NCI-H345 (cell line): ENCODE measurements at places on chromosomes 2 and 18.

DNA sequence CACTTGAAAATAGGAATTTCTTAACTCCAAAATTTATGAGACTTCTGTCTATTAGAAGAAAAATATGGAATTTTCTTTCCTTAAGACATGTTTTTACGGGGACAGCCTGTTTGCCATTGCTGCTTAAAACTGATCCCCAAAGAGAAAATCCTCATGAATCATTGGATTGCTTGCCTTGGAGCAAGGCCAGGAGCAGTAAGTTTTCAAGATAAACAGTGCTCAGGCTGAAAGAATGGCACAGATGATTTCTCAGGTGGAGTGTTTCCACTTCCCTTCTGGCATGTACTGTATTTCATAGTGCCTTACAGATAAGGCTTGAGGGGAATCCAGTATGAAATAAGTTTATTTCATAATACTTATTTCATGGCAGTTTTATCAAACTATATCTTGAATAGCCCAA, 74.3 kb upstream of the MMADHC start:
- peak; percentile 16 for DNase-seq

- DNase-seq = no peak
Observed at GRCh38 chr2:158999458-158999857, 31.0 kb downstream of the TANC1 start.

DNA sequence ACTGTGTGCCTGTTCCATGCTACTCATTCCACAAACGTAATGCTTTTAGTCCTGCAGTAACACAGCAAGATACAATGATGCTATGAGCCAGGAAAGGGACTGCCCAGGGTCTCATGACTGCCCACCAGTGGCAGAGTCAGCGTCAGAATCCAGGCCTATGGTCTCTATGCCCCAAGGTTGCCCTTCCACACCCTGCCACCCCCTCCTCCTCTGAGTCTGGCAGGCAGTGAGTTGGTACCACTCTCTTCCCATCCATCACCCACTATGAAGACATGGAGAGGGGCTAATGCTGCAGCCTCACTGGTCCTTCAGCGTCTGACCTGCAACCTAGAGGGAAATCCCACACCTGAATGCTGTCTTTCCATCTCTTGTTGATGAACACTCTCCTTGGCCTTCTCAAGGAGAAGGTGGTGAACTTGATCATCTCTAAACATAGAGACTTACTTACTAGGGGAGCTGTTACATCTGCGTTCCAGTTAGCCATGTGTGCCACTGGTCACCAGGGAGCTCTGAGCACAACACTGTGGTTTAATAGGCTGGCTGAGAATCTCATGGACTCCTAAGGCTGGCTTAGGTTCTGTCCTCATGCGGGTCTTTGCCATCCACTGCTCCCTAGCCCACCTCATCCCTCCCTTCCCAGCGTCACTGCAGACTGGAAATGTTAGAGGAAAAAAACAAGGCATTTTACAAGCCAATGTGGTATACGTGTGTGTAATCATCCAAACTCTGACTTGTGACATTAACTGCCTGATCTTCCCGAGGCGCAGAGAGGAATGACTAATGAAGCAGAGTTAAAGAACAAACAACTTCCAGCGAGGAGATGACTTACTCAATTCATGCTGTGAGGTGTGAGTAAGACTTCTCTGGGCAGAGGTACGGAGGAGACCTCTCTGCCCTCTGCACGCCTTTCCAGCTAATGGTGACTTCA, 28.8 kb downstream of the STEAP3 start:
- DNase-seq = no peak

GRCh38 chr2:66543257-66543767, 108.4 kb downstream of the MEIS1 start:
- DNase-seq = no peak

DNA sequence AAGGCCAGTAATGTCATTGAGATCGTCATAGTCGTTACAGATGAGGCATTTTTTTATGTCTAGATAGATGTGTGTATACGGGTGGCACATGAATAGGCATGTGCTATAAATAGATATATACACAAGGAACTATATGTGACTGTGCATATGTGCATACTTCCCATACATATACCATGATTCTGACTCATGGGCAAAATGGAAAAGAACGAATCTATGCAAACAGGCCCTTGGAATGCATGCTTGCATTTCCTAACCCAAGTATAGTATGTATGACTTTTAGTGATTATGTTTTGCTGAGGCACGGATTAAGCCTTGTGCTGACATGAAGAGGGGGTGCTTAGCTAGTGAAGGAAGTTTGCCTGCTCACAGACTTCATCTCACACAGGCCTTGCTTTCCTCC, 111.7 kb downstream of the BCL11A start:
- no peak for DNase-seq

DNA sequence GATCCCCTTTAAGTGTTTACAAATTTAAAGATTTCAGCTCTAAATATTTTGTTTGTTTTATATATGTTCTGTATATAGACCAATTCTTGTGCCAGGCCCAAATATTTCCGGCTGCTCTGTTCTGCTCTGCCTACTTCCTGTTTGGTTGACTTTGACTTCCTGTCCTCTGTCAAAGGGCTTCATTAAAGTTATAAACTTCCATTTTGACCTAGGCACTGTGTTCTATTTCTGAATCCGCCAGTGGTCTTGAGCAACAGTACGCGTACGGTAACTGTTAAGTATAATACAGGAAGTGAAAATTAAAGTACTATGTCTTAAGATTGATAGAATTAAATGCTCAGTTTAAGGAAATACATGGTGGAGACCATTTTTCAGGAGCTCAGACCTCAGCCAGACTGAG, 13.5 kb upstream of the REL start:
- DNase-seq = no peak

GRCh38 chr2:239321596-239322415, 79.0 kb downstream of the HDAC4 start:
- no peak for DNase-seq

GRCh38 chr2:725468-725867, 48.3 kb upstream of the TMEM18 start:
- peak; percentile 24 for DNase-seq

DNA sequence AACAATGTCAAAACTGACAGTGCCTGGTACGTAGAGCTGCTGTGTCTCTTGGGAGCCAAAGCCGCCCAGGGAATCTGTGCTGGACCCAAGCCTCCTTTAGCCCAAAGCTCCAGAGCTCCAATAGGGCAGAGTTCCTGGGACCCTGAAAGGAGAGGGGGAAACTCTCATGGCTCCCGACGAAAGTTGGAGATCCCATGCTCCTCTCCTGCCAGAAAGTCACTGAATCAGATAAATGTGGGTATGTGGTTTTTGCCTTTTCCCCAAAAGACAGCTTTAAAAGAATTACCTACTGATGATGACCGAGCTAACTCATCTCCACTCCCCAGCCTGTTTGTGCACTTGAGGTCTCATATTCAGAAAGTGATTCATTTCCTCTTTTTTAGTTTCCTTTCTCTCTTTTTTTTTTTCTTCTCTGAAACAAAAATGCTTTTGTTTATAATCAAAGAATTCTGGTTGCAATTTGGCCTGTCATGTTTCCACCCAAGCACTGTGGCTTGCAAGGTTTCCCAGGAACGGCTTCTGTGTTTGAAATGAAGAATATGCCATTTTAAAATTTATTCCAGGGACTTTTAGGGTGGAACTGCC, 14.1 kb upstream of the PMAIP1 start:
- DNase-seq = no peak

GRCh38 chr2:186308347-186308746, 177.7 kb upstream of the ZC3H15 start:
- no peak for DNase-seq

- peak; percentile 65 for DNase-seq
Observed at GRCh38 chr2:54471221-54471711, 15.1 kb downstream of the SPTBN1 start.

DNA sequence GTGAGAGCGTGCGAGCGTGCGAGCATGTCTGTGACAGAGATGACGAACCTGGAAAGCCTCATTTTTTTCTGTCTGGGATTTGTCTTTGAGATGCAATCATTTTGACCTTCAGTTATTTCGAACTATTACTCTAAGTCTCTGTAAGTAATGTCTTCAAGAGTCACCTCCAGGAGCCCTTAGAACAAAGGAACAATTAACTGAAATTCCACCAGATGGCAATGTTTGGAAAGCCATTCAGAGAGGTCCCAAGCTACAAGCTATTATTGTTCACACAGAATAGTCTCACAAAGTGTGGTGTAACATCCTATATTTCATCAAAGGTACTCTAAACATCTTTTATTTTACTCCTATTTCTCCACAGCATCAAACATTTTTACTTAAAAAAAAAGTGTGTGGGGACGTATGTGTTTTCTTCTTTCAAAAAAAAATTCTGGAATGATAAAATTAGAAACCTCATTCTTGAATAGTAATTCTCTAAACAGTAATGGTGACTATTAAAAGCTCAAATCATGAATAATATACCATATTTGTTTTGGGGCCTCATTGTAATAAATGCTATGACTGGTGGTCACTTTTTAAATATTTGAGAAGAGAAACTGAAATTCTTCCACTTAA, 35.1 kb upstream of the MAPRE2 start:
- peak; percentile 48 for DNase-seq

GRCh38 chr18:48979944-48980890, 29.5 kb upstream of the SMAD7 start:
- DNase-seq = no peak

GRCh38 chr2:86344404-86344803, 7.0 kb upstream of the REEP1 start:
- no peak for DNase-seq

- no peak for DNase-seq
Observed at GRCh38 chr2:70902067-70902442, 33.6 kb upstream of the ATP6V1B1 start.

DNA sequence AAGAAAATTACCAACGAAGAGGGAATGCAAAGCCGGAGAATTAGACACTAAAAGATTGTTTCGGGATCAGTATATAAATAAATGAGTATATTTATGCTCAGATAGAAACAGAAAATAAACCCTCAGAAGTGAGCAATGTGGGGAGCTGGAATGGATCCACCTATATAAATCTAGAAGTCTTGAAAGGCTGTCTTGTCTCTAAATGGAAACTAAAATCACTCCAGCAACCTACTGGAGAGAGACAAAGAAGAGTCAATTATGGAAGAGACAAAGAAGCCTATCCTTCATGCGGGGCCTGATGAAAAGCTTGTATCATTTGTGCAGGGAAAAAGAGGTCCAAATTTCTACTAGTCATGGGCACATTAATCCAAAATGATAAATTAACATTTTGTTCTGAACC, 158.1 kb downstream of the DNAH7 start:
- DNase-seq = no peak

DNA sequence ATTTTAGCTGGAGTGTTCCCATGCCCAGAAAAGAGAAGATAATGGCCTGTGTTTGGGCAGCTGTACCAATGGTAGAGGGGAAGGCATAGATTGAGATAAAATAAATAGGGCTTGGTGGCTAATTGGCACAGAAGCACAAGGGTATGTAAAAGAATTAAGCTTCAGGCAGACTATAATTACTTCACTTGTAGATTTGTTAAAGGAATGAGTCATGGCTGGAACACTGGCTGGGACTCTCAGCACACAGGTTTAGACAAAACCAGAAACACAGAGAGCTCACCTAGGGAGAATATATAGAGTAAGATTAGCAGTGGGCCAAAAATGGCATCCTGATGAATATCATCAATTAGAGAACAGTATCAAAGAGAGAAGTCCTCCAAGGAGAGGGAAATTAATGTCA, 198.3 kb upstream of the FIGN start:
- peak; percentile 59 for DNase-seq

DNA sequence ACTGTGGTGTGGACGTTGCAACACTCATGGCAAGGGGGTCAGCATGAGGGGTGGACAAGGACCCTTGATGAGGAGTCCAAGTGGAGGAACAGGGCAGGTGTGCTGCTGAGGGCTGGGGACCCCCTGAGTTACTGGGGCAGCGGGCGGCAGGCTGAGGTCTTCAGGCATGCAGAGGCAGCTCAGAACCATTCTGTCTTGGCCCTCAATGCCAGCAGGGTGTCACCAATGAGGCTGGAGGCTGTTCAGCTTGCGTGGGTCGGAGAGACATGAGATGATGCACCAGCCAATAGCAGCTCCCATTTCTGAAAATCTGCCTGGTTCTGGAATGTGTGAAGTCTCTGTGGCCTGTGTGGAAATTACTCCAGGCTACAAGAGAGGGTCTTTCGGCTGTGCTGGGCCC, 105.4 kb downstream of the INHBB start:
- no peak for DNase-seq
